ENCODE measurements at places on chromosomes 1 and 21.

DNA sequence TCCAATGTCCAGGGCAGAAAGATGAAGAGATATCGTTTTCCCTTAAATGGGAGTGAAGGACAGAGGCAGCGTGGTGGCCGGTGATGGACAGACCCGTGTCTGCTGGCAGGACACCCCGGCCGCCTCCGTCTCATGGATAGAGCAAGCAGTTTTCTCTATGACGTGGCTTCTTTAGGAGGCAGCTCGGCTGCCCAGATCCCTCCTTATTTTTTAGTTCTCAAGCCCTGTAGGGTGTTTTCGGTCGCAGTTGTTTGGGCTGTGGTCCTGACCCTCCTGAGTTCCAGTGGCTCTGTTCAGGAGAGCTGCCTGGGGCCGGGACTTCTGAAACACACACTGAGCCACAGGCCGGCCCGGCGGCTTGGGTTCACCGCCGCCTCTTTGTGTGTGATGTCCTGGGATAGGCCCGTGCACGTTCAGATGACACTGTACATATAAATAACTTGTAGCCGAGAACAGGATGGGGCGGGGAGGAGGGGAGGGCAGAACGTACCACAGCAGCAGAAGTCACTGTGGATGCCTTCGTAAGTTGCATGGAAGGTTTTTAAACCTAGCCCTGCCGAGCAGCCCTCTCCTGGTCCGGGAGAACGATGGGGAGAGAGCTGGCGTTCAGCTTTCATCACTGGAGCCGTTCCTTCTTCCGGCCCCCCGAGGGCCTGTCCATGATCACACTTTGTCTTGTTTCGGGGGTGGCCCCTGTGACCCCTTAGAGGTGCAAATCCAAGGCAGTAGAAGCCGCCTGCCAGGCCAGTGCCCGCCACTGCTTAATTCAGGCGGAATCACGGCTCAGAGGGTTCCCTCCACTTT lies 65.2 kb downstream of the SIK1 start:
- DNase-seq: no peak

GRCh38 chr1:222242492-222242891 lies 305.4 kb downstream of the HHIPL2 start:
- no peak for DNase-seq

DNA sequence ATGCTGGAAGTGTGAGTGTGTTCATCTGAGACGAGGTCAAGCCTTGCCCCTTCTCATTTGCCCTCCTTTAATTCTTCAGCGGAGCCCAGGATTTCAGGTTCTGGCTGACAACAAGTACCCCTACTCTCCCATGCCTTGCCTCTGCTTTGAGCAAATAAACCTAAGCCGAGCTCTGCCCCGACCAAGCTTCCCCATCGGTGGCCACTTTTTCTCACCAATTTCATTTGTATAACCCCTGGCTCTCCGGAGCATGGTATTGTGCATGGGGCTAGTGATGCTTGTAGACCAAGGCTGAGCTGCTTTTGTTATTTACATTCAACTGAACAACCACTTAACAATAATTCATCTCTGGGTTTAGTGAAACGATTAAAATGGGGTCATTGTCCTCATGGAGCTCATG lies 100.2 kb upstream of the RAB3GAP2 start:
- DNase-seq: no peak

GRCh38 chr1:52203935-52204625 lies 62.2 kb downstream of the ZFYVE9 start:
- no peak for DNase-seq

GRCh38 chr1:46772571-46772970 lies 26.3 kb upstream of the CYP4B1 start:
- no peak for DNase-seq

- DNase-seq: no peak
Measured at GRCh38 chr1:55129194-55129728, 85.9 kb downstream of the USP24 start.

DNA sequence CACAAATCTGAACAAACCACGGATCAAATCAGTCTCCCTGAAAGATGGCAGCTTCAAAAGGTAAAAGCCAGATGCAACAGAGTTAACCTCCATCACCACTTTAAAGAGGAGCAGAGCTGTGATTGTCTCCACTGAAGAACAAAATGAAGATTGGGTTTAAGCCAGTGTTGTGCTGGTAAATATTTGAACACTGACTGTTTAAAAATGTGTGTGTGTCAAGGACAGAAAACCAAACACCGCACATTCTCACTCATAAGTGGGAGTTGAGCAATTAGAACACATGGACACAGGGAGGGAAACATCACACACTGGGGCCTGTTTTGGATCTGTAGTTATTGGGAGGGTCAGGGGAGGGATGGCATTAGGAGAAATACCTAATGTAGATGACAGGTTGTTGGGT lies 83.9 kb downstream of the ST6GALNAC5 start:
- DNase-seq: peak; percentile 51

Data from NCI-H2081 (cell line).